NK-92 treated with Interleukin-12 subunit alpha and Interleukin-12 subunit beta, amount 100 ng/mL, for 24 hours (cell line): ENCODE measurements at places on chromosomes 12 and 14.

DNA sequence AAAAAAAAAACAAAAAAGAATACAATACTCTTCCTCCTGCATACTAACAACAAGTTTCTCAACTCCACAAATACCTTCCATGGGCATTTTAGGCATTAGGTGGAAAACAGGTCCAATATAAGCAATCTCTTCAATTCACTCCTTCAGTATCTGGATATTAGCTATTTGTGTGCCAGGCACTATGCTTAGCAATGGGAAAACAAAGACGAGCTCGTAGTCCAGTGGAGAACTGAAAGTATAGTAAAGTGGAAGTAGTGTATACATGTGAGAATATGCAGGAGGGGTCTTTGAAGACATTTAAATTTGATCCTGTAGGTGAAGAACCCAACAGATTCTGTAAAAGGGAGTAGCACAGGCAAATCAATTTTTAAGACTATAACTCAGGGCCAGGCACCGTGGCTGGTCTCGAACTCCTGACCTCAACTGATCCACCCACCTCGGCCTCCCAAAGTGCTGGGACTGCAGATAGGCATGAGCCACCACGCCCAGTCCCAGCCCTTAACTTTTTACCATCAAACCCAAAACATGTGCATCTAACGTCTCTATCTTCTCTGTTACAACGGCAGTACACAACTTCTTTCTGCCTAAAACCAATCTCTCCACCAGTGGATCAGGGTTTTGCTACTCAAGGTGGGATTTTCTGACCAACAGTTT, 10.6 kb downstream of the HECTD1 start:
- no peak for DNase-seq

- no peak for DNase-seq
These were observed 117.2 kb downstream of the CACNA1C start for GRCh38 chr12:2169940-2170339.

DNA sequence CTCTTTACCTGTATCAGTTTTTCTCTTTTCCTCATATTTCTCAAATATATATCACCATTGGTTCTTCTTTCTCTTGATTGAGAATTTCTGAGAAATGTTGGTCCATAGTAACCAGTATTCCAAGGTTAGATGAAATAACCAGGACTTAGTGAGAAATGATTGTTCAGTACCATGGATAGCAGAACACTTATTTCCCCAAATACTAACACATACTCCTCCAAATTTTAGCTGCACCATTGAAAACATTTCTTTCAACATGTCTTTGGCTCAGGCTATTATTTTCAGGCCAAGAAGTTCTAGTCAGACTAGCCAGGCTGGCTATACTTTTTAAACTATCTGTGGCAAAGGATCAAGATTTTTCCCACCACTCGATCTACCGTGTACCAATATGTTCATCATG, 113.3 kb downstream of the PTPRO start:
- no peak for DNase-seq

DNA sequence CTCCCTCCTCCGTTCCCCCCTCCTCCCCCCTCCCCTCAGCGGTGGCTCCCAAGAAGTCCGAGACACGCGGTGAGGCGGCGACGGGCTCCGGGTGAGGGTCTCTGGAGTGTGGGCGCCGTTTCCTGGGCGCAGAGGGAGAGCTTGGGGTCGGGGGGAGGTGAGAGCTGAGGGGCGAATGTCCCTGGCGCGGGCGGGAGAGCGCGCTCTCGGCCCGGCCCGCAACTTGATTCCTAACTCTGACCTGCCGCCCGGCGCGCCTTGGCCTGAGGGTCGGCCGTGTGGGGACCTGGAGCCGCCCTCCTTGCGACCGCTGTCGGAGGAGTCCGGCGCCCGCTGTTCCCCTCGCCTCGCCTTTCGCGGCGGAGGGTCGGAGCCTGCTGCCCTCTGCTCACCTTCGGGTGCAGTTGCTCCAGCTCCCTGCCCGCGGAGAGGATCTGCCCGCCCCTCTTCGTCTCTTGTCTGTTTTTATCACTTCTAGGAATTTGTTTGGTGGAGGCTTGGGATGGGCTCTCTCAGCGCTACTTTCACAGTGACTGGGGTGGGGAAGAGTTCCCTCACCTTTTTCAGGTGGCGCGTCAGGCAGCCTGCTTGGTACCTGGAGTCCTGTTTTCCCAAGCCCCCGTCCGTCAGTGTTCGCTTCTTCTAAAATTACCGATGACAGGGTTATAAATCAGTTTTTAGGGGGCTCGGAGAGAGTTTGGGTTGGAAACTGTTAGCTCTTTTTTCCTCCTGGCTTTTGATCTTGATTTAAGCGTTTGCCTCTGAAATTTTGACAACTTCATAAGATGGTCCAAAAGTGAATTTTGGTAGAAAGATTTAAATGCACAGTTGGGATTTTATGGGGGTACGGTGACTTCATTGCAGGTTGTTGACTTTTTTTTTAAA, 495 bp downstream of the ADIPOR2 start:
- no peak for DNase-seq

- no peak for DNase-seq
These were observed 40.1 kb upstream of the DUSP6 start for GRCh38 chr12:89392391-89392790.

DNA sequence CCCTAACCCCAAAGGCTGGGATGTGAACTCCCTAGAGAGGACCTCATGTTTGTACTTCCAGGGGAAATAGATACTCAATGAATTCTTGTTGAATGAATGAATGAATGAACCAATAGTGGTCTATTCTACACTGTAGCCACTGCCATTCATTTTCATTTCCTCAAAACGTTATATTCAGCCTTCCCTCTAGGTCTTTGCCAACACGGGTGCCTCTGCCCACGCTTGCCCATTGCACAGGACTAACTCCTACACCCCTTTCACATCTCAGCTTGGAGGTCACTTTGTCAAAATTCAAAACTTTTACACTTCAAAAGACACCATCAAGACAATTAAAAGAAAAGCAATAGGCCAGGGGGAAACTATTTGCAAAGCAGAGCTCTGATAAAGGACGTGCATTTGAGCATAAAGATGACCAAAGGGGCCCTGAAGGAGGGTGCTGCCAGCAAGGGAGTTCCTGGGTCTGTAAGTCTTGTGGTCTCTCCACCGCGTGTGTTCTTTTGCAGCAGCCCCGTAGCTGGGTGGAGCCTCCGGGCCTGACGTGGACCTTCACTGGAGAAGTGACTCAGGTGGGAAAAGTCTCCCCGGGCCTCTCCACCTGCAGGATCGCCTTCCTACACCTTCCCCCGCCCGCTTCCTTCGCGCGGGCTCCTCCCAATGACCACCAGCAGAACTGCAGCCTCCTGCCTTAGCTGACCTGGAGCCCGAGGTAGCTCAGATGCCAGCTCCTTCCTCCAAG, 31.5 kb downstream of the TMEM63C start:
- DNase-seq: peak; percentile 36

GRCh38 chr12:130992448-130992847, 38.7 kb downstream of the ADGRD1 start:
- DNase-seq: no peak

DNA sequence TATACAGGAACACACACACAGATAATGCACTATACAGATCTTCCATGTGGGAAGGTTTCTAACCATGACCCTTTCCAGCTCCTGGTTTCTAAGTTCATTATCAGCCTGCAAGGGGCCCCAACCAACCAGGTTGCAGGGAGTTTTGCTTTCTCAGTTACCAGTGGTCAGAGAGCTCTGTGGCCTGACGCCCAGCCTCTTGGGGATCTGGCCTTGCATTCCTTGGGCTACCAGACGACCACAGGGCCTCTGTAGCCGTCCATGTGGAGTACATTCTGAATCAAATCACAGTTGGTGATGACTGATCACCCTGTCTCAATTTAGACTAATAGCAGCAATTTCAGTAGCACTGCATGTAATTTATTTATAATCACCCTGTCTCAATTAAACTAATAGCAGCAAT, 47.5 kb downstream of the PAH start:
- DNase-seq: no peak

GRCh38 chr14:49999826-50000379, 107.0 kb downstream of the ARF6 start:
- DNase-seq: no peak

DNA sequence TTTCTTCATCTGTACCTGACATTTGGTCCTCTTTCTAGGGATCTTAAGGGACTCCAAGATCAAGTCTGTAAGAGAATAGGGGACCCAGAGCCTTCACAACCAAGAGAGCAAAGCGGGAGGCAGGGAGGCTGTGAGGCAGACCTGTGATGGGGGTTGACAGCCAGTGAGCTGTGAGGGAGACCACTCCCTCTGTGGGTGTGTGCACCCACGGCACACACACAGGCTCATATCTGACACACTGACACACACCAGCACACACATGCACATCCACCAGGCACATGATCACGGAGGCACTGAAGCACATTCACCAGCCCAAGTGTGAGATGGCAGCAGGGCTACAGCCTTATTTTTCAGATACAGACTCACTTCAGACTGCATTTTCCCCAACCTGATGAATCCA, 55.2 kb downstream of the SPTB start:
- DNase-seq: no peak

- DNase-seq: no peak
These were observed 453 bp upstream of the ESRRB start for GRCh38 chr14:76375484-76375883.

GRCh38 chr14:100439781-100440180, 116.6 kb downstream of the SLC25A47 start:
- no peak for DNase-seq

- no peak for DNase-seq
These were observed 31.9 kb upstream of the HIF1A start for GRCh38 chr14:61663312-61663979.
